AG09309 (cell line): ENCODE measurements at places on chromosomes 3 and 15.

DNA sequence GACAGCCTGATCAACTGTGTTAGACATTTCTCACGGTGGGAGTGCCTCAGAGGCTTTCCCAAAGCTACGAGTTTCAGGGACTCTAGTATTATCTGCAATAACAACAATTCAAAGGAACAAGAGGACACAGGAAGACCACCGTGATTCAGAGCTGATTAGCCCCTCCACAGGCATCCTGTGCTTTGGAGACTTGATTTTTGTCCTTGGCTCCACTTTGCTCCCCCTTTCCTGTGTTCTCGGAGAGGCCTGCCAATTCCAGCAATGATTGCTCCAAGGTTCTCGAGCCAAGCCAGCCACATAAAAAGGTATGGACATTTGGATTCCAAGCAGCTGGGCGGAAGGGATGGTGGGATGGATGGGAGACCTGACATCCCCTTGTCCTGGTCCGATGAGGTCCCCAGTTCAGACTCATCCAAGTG lies 14.3 kb downstream of the EHD4 start:
- no peak for DNase-seq

- DNase-seq = no peak
Observed at GRCh38 chr3:8537440-8537839, 35.8 kb downstream of the LMCD1 start.

GRCh38 chr15:64776402-64776786 lies 1.0 kb upstream of the RBPMS2 start:
- no peak for DNase-seq

GRCh38 chr3:196007744-196008335 lies 74.0 kb downstream of the TFRC start:
- no peak for DNase-seq

DNA sequence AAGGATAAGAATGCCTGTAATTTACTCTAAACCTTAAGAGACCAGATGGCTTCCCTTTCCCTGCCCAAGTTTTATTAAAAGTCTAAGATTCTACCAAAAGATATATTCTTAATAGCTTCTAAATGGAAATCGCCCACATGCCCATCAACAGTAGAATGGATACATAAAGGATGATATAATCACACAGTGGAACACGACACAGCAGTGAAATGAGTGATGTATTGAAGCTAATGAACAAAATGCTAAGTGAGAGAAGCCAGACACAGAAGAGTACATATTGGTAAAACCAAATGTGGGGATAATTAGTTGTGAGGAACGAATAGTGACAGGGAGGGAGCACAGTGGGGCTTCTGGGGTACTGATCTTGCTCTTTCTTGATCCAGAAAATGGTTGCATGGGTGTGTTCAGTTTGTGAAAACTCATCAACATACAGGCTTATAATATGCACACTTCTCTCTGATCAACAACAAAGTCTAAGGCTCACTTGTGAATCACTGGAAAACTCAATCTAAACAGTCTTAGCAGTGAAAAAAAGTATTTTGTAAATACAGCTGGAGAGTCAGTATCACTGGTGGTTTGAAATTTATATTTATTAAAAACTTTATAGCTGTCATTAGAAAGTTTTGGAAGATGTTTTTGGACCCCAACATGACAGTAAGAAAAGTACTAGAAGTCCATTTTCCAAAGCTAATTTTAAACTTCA lies 170.7 kb upstream of the FAM3D start:
- DNase-seq = no peak

- no peak for DNase-seq
Observed at GRCh38 chr3:73601011-73601410, 23.7 kb downstream of the PDZRN3 start.

- no peak for DNase-seq
Observed at GRCh38 chr3:117268318-117268717, 558.7 kb downstream of the TUSC7 start.

- DNase-seq = no peak
Observed at GRCh38 chr3:114973536-114973935, 173.6 kb downstream of the ZBTB20 start.

- no peak for DNase-seq
Observed at GRCh38 chr3:56744016-56744415, 57.7 kb downstream of the ARHGEF3 start.

GRCh38 chr3:52070724-52071621 lies 14.6 kb upstream of the DUSP7 start:
- DNase-seq = no peak

DNA sequence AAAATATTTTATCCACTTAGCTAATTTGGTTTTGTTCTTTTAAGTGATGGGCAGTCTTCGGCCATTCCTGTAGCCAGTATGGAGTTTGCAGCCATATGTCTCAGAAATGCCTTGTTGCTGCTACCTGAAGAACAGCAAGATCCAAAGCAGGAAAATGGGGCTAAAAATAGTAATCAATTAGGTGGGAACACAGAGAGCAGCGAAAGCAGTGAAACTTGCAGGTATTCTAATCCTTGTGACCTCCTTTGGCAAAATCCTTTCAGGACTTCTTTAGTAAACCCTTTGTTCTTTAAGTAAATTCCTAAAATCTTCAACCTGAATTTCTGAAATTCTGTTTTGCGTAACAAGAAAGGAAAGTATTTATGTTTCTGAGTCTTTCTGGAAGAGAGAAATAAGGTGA lies 49.8 kb downstream of the CNOT10 start:
- DNase-seq = no peak

GRCh38 chr3:68163968-68164367 lies 509.6 kb upstream of the SUCLG2 start:
- DNase-seq = no peak
